EL (cell line): ENCODE measurements at places on chromosomes 16 and 17.

GRCh38 chr17:74187761-74188160, 15.7 kb upstream of the RPL38 start:
- DNase-seq = no peak

DNA sequence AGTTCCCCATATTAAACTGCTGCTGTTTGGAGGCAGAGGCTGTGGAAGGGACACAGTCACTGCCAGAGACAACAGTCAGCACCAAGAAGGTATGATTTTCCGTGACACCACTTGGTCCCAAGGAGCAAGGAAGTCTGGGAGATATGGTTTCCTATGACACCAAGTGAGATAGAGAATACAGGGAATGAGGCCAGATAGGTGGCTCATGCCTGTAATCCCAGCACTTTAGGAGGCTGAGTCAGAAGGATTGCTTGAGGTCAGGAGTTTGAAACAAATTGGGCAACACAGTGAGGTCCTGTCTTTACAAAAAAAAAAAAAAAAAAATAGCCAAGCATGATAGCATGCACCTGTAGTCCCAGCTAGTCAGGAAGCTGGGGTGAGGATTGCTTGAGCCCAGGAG, 90.8 kb downstream of the ABCC12 start:
- no peak for DNase-seq

- no peak for DNase-seq
Measured at GRCh38 chr17:61070649-61071048, 329.0 kb upstream of the TBX2 start.

- DNase-seq = no peak
Measured at GRCh38 chr16:3190949-3191353, 2.9 kb downstream of the OR1F1 start.

GRCh38 chr16:83470416-83470815, 337.4 kb upstream of the HSBP1 start:
- DNase-seq = peak; percentile 83

- peak; percentile 89 for DNase-seq
Measured at GRCh38 chr17:34781571-34782108, 179.6 kb downstream of the CCT6B start.

DNA sequence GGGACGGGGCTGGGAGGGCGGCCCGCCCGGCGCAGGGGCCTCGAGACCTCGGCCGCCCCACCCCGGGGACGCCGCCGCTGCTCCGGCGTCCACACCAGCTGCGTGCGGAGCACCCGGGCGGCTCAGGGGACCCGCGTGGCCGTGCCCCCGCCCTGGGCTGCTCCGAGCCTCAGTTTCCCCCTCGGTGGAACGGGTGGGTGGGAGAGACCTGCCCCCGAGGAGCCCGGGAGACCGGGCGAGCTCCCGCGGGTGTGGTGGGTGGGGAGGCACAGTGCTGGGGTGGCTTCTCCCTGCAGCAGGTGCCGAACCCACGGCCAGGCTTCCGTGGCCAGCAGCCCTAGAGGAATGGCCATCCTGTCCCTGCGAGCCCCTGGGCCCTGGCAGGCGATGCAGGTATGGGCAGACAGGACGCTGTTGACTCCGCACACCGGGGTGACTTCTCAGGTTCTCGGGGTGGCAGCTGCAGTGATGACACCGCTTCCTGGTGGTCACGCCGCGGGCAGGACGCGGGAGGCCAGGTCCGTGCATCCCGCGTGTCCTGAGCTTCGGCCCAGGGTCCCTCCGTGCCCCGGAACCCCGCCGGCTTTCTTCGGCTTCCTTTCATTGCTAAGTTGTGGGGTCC, 677 bp downstream of the DEF8 start:
- DNase-seq = no peak

DNA sequence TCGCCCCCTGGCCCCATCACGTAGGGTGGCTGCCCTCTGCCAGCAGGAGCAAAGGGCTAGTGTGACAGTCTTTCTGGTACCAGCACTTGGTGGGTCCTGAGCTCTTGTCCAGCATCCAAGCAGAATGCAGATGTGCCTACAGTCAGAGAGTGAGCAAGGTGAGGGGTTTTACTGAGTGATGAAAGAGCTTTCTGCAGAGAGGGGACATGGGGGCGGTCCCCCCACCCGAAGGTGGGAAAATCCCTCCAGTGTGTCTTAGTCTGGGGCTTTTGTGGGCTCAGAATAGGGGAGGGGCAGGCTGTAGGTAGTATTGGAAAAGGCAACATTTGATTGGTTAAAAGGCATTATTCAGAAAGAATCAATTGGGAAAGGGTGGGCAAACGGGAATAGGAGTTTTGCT, 152.3 kb downstream of the RPTOR start:
- no peak for DNase-seq
